ENCODE measurements at places on chromosomes 7 and 10. TPM values are rescaled to one million over a fixed set of nuclear protein-coding genes. Genes with fewer than 3 reads are reported as not detected.

GRCh38 chr7:80078159-80078731 lies 56.4 kb upstream of the GNAI1 start:
- no peak for DNase-seq

The EPO gene
- total RNA-seq = not detected

DNA sequence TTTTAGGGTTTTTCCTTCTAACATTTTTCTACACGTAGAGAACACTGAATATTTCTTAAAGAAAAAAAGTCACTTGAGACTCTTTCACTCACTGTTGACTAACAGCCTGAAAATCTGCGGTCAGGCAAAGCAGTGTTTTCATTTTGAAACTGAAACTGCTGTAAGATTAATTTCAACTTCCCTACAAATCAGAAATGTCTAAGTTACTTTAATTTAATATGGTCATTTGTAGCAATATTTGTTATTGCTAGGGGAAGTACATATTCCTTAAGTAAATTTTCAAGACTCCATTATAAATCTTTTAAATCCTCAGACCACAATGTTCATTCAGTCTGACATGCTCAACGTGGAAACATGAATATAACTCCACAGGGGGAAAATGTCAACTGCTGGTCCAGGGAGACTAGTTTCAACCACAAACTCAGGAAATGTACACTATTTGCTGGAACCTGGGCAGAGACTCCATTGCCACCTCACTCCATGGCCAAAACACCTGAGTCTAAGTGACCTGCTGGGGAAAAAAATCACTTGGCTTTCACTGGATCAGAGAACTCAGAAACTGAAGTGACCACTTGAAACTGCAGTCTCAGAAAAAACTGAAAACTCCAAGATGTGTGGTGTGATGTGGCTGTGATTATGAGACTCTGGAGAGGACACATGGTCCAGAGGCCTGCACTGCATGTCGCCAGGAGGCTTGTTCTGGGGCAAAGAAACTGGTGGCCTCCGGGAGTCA lies 161.2 kb downstream of the TAX1BP1 start:
- DNase-seq = peak; percentile 59

The CPN1 gene
- total RNA-seq = not detected

DNA sequence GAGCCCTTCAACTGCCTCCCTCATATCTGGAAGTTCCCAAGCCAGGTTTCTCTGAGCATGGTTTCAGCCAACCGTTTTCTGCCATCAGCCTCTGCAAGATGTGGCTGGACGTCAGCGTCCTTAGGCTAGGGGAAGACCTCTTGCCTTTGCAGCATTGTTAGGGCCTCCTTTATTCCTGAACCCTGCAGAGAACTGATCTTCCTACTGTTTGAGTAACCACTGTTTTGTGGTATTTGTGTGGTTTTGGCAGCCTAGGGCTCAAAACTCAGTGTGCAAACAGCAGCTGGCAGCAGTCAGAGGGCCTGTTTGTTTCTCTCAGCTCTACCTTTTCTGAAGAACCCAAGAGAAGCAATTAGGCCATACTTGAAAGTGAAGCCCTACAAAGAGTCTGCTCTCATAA lies 83.4 kb upstream of the SEMA3E start:
- no peak for DNase-seq

DNA sequence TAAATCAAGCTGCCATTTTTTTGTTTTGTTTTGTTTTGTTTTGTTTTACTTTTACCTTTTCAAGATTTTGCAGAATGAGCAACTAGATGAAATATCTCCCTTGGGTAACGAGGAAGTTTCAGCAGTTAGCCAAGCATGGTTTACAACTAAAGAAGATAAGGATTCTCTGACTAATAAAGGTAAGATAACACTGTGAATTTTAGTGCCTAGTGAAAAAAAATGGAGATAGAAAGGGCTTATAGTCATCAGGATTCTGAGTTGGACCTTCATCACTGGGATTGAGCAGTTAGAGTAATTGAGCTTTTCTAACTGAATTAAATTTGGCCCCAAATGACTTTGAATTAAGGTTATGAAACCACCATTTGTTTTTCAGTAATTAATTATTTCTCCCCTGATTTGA lies 21.2 kb downstream of the DMTF1 start:
- no peak for DNase-seq

The MTERF1 gene
- total RNA-seq = 8.9 TPM

The MAGI2 gene
- total RNA-seq = 6.9 TPM

- no peak for DNase-seq
Measured at GRCh38 chr10:105774351-105774750, 1133.3 kb downstream of the SORCS3 start.

GRCh38 chr10:117666166-117666565 lies 123.6 kb downstream of the EMX2 start:
- peak; percentile 56 for DNase-seq

DNA sequence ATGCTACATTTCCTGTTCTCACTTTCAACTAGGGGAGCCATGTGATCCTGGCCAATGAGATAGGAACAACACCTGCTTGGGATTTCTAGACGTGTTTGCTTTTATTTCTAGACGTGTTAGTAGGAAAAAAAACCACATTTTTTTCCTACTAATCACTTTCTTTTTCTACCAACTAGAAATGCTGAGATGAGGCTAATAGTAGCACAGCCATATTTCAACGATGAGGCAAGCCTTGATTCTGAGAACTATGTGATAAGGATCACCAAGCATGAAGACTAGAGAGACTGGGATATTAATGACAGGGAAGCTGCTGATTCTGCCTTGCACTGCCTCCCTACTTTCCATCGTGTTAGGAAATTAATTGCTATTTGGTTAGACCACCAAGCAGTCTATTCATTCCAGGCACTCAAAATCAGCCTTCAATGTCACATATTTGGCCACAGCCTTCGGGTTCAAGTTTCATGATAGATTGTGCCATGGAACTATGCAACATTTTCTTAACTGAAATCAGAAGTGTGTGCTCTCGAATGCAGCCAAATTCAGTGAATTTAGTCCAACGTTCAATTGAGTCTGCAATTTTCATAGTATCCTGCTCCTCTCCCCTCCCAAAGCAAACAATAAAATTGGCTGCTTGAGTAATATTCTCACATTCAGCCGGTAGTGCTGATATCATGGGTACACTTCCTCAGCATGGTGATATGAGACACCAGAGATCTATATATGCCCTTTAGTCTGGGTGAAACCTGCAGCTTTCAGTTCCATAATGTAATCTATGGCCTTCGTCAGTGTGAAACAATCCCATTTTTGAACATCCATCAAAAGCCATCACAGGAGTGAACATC lies 98.1 kb downstream of the GPR37 start:
- no peak for DNase-seq

- no peak for DNase-seq
Measured at GRCh38 chr10:49186613-49187012, 1.6 kb downstream of the TMEM273 start.

The TMEM72 gene
- 0.10 TPM for total RNA-seq

GRCh38 chr7:435630-436366 lies 83.8 kb downstream of the PDGFA start:
- DNase-seq = no peak

GRCh38 chr10:56319386-56319785 lies 41.7 kb downstream of the ZWINT start:
- DNase-seq = no peak
